GM20000 (cell line): ENCODE measurements at places on chromosomes 7 and 10.

DNA sequence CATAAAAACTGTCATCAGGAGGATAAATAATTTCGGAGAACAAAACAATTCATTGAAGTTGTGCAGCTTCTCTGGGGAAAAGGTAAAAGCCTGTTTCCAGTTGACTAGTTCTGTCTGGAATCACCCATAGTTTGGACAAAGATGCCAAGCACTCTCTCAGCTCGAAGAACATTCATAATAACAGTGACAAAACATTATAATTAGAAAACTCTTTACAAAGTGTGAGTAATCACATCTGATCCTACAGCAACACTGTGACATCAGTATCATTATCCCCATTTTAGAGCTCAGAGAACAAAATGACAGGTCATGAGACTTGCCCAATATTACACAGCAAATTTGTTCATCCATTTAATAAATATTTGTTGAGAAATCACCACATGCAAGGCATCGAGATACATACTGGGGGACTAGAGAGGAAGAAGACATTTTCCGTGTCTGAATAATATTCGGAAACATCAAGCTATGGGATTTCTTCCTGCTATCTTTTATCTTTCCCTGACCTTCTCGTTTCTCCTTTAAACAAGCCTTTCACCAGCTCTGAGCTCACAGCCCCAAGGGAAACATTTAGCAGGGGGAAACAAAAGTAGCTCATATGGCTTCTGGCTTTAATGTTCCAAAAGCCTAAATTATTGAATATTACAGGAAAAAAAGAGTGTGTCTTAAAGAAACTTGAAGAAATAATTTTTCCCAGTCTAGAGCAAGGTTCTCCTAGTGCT lies 123.3 kb upstream of the GHITM start:
- DNase-seq: no peak

GRCh38 chr10:118802126-118802793 lies 47.5 kb upstream of the CACUL1 start:
- no peak for DNase-seq

GRCh38 chr10:14753441-14753840 lies 21.3 kb downstream of the FAM107B start:
- no peak for DNase-seq

DNA sequence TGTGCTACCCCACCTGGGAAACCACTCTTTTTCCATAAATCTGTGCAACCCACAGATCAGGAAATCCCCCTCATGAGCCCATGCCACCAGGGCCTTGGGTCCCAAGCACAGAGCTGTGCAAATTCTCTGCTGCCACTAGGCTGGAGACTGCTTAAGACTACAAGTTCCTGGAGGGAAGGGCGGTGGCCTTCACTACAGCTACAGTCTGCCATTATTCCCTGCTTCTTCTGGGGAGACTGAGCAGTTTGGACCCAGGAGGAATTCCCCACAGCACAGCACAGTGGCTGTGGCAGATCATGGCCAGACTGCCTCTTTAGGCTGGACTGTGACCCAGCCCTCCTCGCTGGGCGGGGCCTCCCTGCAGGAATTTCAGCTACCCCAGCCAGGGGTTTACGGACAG lies 89.7 kb upstream of the GRB10 start:
- DNase-seq: no peak

DNA sequence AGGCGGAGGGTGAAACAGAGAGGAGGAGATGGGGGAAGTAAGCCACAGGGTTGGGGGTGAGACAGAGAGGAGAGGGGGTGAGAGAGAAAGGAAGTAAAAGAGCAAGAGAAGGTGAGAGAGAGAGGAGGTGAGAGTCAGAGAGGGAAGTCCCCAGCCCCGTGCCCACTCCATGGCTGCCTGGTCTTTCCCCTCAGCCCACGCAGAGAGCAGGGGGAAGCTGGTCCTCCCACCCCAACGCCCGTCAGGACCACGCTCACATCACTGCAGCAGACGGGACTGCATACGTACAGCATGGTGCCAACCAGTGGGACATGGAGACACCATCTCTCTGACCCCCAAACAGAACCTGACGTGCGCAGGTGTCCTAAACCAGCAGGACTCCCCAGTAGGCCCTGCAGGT lies 12.1 kb upstream of the PDGFA start:
- peak; percentile 66 for DNase-seq

- no peak for DNase-seq
These were observed 213.5 kb upstream of the ZNF32 start for GRCh38 chr10:43861966-43862751.

DNA sequence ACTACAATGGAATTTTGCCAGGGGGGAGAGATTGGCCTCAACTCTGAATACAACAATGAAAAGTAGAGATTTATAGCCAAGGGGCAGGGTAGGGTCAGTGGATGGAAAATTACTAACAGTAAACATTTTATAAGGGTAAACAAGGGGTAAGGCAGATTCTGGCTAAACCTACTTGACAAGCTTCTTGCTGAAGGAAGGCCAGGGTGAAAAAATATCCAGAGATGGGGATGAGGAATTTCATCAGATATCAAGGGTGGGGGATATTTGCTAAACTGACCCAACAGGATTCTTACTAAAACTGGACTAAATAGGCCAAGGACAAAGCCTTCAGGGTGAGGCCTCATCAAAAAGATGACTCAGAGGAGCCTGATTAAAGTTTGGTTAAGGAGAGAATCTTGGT lies 156.3 kb downstream of the RTKN2 start:
- DNase-seq: no peak

- DNase-seq: no peak
These were observed 65.1 kb upstream of the PIP4K2A start for GRCh38 chr10:22779331-22780019.

DNA sequence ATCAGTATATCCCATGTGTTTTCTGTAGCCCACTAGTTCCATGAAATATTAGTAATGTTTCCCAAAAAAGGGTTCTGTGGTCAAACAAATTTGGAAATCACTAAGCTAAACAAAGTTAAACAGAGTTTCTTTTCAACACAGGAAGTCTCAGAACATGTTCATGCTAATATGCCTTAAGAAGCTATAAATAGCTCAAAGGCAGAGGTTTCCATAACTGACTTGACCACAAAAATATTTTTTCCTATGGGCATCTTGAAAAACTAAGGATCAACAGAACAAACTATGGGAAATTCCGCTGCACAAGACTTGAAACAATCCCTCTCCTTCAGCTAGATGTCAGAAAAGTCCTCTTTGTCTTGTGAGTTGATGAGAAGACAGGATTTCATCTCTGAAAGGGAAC lies 59.7 kb downstream of the SEM1 start:
- no peak for DNase-seq

DNA sequence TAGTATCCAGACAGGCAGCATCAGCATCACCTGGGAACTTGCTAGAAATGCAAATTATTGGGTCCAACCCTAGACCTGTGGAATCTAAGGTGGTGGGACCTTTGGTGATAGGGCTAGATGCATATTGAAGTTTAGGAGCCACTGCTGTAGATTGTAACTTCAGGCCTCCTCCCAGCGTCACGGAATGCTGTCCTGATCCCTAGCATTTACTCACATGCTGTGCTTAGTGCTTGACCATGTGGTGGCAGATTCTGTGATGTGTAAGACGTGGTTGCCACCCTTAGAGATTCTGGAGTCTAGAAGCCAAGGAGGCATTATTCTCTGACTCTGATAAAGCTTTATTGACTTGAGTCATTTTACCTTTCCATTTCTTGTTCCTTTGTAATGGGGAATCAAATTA lies 13.5 kb downstream of the AHR start:
- DNase-seq: no peak

- no peak for DNase-seq
These were observed 94.4 kb downstream of the INHBA start for GRCh38 chr7:41608447-41608846.

GRCh38 chr7:157540020-157540419 lies 203.2 kb downstream of the DNAJB6 start:
- DNase-seq: no peak

- DNase-seq: no peak
These were observed 145.7 kb upstream of the RHEB start for GRCh38 chr7:151665368-151665767.

DNA sequence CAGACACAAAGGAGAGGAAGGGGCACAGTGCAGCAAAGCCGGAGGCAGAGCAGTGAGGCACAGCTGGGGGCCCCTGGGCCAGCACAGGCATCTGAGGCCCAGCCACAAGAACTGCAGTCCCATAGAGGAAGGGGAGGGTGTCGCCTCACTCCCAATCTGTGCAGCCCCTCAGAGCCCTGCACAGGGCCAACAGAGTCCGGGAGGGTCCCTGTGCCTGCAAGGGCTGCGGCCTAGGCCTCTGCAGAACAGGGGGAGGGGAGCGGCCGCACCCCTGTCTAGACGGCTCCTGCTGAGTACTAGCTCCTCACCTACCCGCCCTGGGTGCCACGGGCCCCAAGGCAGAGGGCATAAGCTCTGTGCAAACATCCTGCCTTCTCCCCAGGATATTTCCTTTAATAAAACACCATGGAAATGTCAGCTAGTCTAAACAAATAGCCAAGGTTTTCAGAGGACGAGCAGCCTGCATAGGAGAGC lies 32.4 kb upstream of the RET start:
- no peak for DNase-seq

DNA sequence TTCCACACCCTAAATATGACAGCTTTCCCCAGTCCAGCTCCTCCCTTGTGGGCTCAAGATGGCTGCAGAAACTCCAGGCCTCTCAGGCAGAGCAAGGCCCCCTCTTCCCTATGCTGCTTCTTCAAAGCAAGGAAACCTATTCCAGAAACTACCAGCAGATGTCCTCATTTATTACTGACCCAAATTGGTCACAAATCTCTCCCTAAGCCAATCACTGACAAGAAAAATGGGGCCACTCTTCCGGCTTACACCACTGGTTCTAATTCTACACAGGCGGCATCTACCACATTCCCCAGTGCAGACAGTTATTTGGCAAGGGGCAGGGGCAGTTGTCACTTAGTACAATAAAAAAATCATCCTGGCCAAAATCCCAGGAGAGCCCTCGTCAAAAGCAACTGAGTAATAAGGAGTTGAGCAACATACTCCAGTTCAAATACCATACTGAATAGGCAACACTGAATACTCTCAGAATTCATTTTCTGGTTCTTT lies 150.4 kb downstream of the SFMBT2 start:
- DNase-seq: peak; percentile 61

DNA sequence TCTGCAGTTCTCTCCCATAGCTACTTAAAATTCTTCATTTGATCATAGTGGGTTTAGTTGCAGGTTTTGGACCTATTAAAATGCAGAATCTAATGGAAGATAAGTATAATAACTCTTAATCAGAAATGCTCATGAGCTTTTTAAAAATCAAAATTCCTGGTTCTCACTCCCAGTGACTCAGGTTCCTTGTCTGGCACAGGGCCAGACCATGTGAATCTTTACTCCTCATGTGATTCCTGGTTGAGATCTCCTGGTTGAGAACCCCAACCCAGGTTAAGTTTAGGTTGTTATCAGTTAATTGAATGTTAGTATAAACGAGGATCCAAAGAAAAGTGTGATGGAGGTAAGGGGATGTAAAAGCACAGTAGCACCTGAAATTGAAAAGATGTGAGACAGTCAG lies 17.5 kb upstream of the TRUB1 start:
- no peak for DNase-seq

- DNase-seq: no peak
These were observed 619 bp upstream of the LMTK2 start for GRCh38 chr7:98105942-98106544.

GRCh38 chr10:122931088-122931906 lies 20.9 kb downstream of the FAM24A start:
- no peak for DNase-seq

- DNase-seq: no peak
These were observed 25.9 kb upstream of the RNF32 start for GRCh38 chr7:156614434-156615264.

- no peak for DNase-seq
These were observed 70.9 kb downstream of the HHEX start for GRCh38 chr10:92760609-92761008.

- no peak for DNase-seq
These were observed 482.9 kb downstream of the POM121L12 start for GRCh38 chr7:53518319-53518718.

- DNase-seq: peak; percentile 52
These were observed 566 bp downstream of the MAD1L1 start for GRCh38 chr7:2231992-2232765.

GRCh38 chr7:71131256-71132126 lies 453 bp upstream of the GALNT17 start:
- no peak for DNase-seq

DNA sequence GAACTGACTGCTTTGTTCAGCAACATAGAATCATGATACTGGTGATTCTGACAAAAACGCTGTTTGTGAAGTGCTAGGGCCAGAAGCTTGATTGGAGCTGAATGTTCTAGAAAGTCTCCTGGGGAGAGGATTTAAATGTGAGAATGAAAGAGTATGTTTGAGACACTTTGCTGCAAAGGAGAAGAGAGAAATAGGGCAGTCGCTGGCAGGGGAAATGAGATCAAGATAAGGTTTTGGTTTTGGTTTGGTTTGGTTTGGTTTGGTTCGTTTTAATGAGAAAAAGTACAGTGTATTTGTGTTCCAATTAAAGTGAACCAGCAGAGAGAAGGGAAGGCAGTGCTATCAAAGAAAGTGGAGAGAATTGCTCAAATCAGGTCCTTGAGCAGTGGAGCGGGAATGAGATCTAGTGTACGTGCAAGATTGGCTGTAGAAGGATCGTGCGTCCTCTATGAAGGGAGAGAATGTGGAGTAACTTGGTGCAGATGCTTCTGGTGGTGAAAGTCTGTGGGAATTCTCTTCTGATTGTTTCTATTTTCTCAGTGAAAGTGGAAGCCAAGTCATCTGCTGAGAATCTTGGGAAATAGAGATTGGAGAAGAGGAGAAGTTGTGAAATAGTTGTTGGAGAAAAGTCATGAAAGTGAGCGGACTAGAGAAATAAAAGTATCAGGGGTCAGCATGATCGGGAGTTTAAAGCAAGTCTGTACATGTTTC lies 270.5 kb downstream of the CCDC3 start:
- peak; percentile 32 for DNase-seq

DNA sequence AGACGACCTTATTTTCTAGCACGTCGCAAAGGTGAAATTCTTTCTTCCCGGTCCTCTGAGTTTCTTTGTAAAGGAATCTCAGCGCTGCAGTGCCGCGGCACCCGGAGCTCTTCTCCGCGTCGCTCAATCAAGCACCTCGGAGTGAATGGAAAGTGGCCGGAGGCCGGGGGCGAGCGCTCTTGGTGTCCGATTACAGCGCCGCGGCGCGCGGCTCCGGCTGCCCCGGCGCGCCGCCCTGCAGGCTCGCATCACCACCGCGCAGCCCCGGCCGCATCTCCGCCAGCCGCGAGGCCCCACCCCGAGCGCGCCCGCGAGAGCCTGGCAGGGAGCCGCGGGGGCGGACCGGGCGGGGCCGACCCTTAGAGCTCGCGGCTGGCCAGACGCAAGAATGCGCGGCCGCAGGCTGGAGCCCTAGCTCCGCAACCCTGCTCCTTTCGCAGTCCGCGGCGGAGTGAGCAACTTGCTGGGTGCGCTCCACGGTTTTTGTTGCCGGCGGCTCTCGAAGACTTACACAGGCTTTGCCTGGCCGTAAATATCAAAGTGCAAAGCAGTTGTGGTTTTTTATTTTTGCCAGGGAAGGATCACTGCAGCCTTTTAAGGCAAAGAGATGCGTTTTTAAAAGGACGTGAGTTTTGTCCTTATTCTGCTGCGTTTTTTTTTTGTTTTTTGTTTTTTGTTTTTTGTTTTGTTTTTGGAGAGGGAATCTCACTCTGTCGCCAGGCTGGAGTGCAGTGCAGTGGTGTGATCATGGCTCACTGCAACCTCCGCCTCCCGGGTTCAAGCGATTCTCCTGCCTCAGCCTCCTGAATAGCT lies at the start of gene SEMA3C:
Gene SEMA3C, minus strand, starts transcription at position 143 of the 813 bp plus-strand sequence. CDS start 2,270 bp downstream, outside the sequence.
- DNase-seq: peak; percentile 69

GRCh38 chr10:74967911-74968666 lies 141.7 kb downstream of the KAT6B start:
- no peak for DNase-seq
